Spinal cord (tissue), 10 donors: ENCODE measurements at places on chromosomes 3 and 15.

DNA sequence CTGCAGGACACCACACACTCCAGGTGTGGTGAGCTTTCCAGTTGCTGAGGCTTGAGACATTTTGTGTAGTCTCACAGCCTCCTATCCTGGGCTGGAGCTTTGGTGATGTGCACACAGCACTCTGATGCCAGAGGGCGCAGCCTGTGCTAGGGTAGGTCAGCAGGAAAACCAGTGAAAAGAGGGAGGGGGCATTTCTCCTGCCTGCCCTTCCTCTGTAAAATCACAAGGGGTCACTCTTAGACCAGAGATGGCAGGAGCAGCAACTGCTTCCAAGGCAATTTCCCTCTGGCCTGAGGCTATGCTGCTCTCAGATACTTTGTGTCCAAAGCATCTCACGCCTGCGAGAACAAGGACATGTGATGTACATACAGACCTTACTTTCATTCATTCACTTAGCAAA lies 16.5 kb upstream of the MUSTN1 start:
- no peak for DNase-seq

- DNase-seq: no peak
These were observed 12.0 kb upstream of the COL8A1 start for GRCh38 chr3:99626417-99626788.

GRCh38 chr15:85456798-85457197 lies 76.4 kb downstream of the AKAP13 start:
- DNase-seq: no peak

GRCh38 chr3:37852097-37852496 lies 9.6 kb upstream of the CTDSPL start:
- no peak for DNase-seq
